Stimulated activated CD4-positive, alpha-beta T cell treated with anti-CD3 and anti-CD28 coated beads, Interleukin-12 subunit alpha, Interleukin-12 subunit beta, amount 100 ng/mL, for 24 hours (primary cell): ENCODE measurements at places on chromosomes 1 and 21.

GRCh38 chr1:161158316-161159010 is 837 bp upstream of the USP21 start:
- DNase-seq: no peak

DNA sequence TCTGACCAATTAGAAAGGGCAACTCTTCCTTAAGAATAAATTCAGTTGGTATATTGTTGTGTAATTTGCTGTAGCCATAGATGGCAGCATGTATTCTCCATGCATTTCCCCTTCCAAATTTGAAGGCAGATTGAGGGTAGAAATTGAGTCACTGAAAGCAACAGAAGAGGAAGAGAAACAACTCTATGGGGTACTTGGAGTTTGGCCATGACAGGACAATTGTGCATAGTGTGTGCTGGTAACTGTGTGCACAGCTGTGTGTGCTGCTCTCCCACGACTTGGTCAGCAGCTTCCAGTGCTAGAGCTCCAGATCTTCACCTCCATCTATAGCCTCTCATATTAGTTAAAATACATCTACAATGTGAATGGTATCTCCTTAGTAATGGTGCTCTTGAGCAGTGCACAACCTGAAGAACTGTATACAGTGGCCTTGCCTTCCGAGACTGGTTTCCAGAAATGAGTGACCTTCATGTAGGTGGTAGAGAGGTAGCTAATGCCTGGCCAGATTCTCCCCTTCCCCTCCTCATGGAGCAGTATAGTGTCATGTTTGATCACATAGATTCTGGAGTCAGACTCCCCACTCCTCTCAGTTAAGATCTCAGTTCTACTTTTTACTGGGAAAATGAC is 882 bp upstream of the FCAMR start:
- no peak for DNase-seq

DNA sequence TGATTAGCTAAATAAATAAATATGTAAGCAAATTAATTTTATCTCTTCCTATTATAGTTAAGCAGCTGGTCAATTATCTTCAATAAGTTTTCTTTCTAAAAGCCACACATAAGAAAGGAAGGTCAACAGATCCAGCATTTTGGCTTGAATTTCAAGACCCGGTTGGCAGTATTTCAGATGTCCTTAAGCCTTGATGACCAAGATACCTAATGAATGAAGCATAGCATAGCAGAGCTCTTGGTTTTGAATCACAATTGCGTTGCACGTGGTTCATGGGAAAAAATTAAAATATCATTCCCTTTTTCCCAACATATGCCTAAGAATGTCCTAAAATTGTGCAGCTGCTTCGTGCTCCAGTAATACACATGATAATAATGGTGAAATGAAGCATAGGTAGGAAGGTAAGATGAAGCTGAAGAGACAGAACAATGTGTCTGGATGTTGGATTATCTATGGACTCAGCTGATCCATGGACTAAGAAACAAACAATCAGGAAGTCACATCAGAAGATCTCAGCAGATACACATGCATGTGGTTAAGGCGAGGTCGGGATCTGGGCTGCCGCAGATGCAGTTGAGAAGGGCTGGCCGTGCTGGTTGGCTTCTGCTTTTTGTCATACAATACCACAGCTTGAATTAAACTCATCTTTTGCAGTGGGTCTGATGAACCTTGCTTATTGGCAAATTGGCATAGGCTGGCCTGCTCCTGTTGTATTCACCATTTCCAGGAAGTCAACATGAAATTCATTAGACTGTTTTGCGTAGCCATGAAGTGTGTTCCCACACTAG is 284.9 kb upstream of the RUNX1 start:
- DNase-seq: no peak

DNA sequence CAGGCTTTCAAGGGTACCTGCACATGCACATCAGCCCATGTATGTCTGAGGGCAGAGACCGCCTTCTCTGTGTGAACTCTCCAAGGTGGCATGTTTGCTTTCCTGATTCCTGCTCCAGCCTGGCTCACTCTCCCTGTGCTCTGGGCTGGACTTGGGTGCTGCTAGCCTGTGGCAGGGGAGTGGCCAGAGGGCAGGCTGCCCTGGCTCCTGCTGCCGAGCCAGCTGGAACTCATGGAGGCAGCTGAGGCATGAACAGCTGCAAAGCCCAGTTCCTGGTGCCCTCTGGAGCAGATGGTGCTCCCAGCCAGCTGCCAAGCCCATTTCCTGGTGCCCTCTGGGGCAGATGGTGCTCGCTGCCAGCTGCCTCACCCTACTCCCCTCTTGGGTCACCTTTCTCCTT is 7.6 kb downstream of the UBL4B start:
- DNase-seq: no peak

- DNase-seq: no peak
These were observed 92.1 kb upstream of the SLC44A3 start for GRCh38 chr1:94727846-94728715.

DNA sequence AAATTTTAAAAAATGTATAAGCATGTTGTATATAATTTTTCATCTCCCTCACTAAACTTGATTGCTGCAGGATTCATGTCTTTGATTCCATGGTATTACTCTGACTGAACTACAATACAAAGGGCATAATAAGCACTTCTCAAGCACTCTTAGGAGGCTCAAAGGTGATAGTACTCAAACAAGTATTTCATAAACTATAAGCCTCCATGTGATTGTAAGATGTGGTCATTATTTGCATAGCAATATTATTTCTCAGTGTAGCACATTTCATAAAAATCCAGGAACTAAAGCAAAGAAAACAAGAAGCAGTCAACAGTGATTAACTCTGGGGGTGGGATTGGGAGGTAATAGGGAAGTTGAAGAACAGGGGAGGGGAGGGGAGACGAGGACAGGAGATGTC is 106.2 kb upstream of the DPT start:
- no peak for DNase-seq

- no peak for DNase-seq
These were observed 88.0 kb downstream of the NOS1AP start for GRCh38 chr1:162157469-162157868.
